Activated naive CD4-positive, alpha-beta T cell treated with anti-CD3 and anti-CD28 coated beads for 36 hours (primary cell): ENCODE measurements at places on chromosomes 5 and 9.

DNA sequence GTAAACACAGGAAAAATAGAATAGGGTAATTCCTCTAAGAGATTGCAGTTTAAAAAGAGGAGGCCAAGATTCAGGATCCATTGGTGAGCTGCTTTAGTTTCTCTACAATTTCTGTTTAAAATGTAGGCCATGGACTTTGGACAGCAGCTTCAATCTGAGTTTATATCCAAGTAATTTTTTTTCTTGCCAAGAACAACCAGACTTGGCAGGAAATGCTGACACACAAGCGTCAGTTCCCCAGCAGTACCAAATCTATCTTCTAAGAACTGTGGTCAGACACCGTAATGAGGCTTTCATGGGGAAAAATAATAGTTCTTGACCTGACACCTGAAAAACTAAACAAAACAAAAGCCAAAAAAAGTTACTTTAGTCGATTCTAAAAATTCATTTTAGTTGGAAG lies 528.8 kb downstream of the CSNK1G3 start:
- no peak for DNase-seq

- no peak for DNase-seq
Measured at GRCh38 chr9:120376101-120376500, 203.9 kb downstream of the CDK5RAP2 start.

GRCh38 chr5:58357121-58357520 lies 102.8 kb downstream of the PLK2 start:
- DNase-seq, result no peak

GRCh38 chr5:175700991-175701390 lies 43.1 kb downstream of the HRH2 start:
- DNase-seq, result no peak

DNA sequence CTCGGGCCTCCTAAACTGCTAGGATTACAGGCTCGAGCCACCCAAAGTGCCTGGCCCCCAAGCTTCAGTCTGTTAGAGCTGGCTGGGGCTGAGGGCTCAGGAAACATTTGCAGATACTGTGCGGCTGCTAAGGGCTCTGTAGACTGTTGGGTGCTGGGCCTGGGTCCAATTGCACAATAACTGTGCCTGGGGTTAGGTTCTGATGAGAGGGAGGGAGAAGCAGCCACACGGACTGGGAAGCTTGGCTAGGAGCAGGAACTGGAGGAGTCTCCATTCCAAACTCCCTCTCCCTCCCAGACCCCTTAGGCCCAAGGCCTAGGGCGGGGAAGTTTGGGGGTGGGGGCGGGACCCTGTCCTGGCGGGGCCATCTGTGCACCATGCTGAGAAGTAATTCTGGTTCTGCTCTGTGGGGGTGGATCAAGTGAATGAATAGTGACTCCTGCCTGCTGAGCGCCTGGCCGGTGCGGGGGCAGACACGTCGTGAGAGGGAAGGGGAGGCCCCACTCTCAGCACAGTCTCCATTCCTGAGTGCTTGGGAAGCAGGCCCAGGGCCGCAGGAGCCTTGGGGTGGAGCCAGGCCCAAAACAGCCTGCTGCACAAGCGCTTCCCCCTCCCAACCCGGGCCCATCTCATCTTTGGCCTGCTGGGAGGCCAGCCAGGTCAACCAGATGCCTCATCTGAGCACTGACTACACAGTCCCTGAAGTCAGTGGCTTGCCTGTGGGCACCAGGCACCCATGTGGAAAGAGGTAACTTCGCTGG lies 1.5 kb downstream of the ASS1 start:
- DNase-seq, result no peak

DNA sequence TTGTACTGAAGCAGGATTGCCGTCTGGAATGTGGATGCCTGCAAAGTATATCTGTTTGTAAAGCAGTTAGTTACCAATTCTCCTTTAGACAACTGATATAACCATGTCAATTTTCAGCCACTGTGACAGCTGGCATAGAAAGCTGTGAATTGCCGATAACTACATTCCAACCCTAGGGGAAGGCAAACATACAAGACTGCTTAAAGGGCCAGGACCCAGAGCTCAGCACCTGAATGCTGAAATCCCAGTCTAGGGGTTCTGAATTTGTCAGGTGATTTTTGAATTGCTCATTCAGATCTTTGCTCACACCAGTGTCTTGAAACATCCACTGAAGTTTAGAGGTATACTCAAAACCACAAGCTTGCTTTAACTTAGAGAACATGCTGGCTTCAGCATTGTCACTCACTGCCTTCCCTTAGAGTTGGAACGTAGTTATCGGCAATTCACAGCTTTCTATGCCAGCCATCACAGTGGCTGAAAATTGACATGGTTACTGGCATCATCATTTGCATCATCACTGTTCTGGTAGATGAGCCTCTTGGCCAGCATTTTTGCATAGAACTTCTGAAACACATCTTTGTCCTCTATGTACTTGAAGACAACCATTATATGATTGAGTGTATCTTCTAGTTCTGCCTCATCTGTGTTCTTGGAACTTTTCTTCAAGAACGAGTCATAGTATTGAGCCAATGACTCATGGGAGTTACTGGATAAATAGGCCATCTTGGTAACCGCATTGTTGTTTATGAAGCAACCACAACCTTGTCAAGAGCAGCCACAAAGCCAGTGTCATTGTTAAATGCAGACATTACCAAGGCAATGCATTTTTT lies 82.1 kb downstream of the CCDC192 start:
- DNase-seq, result peak; percentile 36

DNA sequence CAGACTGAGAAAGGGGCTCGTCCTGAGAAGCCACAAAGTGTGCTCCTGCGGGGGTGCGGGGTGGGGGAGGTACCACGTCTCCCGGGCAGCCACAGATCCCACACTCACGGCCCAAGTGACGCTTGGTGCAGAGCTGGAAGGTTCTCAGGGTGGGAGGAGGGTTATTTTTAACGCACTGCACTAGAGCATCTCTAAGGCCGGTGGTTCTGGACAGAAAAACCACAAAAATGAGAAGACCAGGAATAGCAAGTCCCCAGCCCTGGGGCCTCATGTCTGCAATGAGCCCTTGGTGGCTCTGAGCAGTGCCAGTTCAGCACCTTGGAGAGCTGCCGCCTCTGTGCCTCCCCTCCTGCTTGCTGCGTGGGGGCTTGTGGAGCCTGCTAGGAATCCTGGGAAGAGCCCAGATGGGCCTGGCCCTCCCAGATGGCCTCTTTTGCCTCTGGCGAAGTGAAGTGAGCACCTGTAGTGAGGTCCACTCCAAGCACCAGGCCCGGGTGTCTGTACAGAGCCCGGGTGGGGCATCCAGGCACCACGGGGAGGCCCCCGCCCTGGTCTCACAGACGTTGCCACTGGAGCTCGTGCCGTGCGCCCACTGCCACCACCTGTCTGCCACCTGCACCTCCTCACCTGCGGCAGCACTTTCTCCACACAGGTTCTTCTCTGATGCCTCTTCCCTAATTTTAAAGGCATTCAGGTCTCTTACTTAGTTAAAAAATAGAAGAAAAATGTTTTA lies 48.9 kb upstream of the CACNA1B start:
- DNase-seq, result peak; percentile 32

DNA sequence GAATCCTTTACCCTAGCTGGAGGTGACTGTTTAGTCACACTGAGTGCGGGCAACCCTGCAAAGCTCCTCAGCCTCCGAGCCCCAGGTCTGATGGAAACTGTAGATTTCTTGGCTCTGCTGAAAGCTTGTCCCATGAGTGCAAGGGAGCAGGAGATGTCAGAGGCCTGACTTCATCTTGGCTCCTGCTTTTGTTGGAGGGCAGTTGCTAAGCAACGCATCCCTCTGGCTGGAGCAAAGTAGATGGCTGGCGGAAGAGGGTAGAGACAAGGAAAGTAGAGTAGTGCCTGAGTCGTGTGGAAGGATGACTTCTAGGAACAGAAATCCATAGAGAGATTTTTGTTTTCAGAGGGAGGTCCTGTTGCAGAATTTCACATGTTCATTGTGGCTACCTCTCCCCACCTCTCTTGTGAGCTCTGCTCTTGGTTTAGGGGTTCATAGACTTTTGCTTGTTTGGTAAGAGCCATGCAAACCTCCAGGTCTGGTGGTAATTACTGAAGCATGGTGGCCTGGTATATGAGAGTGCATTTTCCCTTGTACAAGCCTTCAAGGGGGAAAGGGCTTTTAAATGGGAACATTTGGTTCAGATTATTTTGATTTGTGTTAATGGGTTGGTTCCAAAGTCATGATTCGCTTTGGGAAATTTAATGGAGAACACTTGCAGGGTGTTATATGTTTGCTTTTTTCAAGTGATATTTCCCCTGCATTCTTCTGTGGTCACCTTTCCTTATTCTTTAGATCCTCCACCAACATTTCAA lies 71.5 kb downstream of the ARHGAP26 start:
- DNase-seq, result no peak
